HT-29 (cell line): ENCODE measurements at places on chromosomes 7 and 10.

DNA sequence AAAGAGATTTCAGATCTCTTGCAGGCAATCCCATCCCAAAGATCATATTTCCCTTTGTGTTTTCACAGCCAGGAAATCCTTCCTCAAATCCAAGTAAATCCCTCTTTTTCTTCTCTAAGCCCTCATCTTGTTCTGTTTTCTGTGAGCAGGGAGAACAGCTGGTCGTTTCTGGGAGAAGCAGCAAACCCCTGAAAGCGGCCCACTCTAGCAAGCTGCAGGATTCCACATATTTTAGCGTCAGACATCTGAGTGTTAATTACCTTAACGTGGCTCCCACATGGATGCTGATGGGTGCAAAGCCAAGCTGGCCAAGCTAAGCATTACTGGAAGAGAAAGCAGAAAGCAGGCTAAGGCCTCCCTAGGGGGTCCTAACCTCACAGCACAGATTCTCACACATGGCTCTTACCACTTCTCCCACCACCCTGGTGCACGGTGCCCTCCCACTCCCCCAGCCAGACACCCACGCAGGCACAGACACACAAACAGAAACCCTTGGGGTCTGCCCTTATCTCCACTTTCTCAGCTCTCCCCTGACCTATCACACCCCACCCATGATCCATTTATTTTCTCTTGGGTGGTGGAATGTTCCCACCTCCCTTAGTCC, 551.0 kb upstream of the AUTS2 start:
- DNase-seq: no peak

DNA sequence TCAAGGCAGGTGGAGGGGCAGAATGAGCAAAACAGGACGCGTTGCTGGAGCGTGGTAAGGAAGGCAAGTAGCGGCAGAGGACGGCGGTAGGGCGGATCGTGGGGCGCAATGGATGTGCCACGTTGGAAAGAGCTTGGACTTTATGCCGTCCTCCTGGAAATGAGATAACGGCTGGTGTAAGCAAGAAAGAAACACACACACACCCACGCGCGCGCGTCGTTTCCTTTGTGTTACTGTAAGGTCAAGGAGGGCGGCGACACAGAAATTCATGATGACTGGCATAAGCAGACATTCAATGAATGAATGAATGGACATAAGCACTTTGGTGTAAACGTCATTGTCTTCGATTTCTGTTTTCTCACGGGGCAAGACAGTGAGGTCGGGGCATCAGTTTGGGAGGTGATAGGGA, 683 bp upstream of the ENTPD7 start:
- peak; percentile 49 for DNase-seq

GRCh38 chr7:11410656-11411644, 421.0 kb downstream of the THSD7A start:
- DNase-seq: no peak

- no peak for DNase-seq
Measured at GRCh38 chr10:2680821-2681220, 386.5 kb upstream of the PFKP start.

- no peak for DNase-seq
Measured at GRCh38 chr10:32982911-32983909, 25.2 kb upstream of the ITGB1 start.

GRCh38 chr10:36173364-36173763, 531.3 kb upstream of the FZD8 start:
- DNase-seq: no peak

- no peak for DNase-seq
Measured at GRCh38 chr10:107067843-107068242, 96.7 kb downstream of the SORCS1 start.

GRCh38 chr10:44990302-44990655, 10.4 kb upstream of the ZNF22 start:
- DNase-seq: no peak

DNA sequence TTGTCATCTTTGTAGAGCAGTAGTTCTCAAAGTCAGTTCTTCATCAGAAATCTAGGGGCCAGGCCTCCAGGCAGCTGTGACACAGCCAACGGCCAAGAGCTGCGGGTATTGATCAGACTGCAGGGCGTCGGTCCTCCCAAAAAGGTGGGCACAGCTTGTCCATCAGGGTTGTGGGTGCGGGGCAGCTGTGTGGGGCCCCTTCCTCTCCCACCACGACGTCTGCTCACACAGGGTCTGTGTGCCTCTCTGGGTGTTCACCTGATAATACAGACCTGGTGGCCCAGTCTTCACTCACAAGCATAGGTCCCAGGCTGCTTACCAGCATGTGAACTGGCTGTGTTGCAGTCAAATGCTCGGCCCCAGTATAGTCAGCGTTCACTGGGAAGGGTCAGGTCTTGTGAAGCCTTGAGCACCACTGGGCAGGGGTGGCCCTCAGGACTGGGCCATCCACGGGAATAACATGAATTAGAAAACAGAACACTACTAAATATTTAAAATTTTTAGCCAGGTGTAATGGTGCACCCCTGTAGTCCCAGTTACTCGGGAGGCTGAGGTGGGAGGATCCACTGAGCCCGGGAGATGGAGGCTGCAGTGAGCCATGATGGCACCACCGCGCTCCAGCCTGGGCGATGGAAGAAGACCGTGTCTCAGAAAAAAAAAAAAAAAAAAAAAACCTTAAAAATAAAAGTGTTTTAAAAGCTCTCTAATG, 102.8 kb upstream of the DIP2C start:
- DNase-seq: no peak

GRCh38 chr10:56622335-56622973, 261.4 kb upstream of the ZWINT start:
- DNase-seq: no peak
